ENCODE measurements at places on chromosomes 7 and 10. TPM values are rescaled to one million over a fixed set of nuclear protein-coding genes. Genes with fewer than 3 reads are reported as not detected.

AKR1B1 gene
- total RNA-seq = 96.0 TPM

- no peak overlapping the region for H3K4me3 ChIP-seq
- DNase-seq = no peak
- H3K36me3 ChIP-seq = no peaks in the 10 kb centered on the region
Measured at GRCh38 chr7:94039368-94040035, 35.3 kb upstream of the BET1 start.

DNA sequence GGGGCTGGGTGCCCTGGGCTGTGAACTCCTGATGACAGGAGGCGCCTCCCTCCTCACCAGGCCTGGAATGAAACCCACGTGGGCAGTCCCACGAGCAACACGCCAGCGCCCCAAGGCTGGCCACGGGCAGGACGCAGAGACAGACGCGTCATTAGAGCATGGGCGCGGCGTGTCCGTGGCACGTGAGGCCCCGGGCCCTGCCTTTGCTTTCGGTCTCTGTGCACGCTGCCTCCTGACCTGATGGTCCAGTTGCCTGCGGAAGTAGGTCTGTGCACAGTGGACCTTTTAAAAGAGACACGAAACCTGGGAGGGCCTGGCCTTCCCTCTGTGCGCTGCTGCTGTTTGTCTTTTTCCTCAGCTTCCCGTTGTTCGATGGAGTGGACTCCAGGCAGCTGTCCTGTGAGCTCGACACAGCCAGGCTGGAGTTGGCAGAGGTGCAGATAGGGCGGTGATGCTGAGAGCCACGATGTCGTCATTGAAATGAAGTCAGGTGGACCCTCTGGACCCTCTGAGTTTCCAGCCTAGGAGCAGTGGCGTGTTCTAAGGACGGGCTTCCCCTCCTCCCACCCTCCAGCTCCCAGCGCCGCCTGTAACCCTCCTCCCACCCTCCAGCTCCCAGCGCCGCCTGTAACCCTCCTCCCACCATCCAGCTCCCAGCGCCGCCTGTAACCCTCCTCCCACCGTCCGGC is 40.1 kb upstream of the CFAP46 start:
- H3K27ac ChIP-seq = no peak overlapping the region
- peaks cover 38% of the 10 kb centered on the region for H3K27me3 ChIP-seq
- H3K36me3 ChIP-seq = no peaks in the 10 kb centered on the region

SEC23IP gene
- total RNA-seq = 75.6 TPM

- no peaks in the 10 kb centered on the region for H3K36me3 ChIP-seq
- H3K27ac ChIP-seq = no peak overlapping the region
- no peak for DNase-seq
- peaks cover 17% of the 10 kb centered on the region for H3K27me3 ChIP-seq
- H3K4me1 ChIP-seq = peaks cover 4% of the 10 kb centered on the region
Measured at GRCh38 chr7:151844071-151844824, 32.7 kb downstream of the PRKAG2 start.

DNA sequence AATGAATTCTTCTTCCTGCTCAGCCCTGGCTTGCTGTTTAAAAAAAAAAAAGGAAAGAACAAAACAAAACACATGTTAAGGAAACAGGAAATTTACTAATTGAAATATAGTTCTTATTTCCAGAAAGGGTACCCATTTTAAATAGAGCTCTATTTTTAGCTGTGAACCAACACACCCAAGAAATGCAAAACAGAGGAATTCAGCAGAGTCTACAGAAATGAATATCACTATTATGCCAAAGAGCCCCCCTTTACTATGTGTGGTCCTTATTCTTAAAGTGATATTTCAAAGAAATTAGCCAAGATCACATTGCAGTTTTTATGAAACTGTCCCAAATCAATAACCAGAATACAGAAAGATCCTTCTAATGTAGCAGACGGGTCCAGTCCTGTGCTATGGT is 53.7 kb downstream of the CCDC6 start:
- H3K27ac ChIP-seq = no peak overlapping the region
- H3K4me1 ChIP-seq = peaks cover 12% of the 10 kb centered on the region
- no peak for DNase-seq
- peaks cover 7% of the 10 kb centered on the region for H3K36me3 ChIP-seq

CCDC172 gene
- not detected for total RNA-seq

DNA sequence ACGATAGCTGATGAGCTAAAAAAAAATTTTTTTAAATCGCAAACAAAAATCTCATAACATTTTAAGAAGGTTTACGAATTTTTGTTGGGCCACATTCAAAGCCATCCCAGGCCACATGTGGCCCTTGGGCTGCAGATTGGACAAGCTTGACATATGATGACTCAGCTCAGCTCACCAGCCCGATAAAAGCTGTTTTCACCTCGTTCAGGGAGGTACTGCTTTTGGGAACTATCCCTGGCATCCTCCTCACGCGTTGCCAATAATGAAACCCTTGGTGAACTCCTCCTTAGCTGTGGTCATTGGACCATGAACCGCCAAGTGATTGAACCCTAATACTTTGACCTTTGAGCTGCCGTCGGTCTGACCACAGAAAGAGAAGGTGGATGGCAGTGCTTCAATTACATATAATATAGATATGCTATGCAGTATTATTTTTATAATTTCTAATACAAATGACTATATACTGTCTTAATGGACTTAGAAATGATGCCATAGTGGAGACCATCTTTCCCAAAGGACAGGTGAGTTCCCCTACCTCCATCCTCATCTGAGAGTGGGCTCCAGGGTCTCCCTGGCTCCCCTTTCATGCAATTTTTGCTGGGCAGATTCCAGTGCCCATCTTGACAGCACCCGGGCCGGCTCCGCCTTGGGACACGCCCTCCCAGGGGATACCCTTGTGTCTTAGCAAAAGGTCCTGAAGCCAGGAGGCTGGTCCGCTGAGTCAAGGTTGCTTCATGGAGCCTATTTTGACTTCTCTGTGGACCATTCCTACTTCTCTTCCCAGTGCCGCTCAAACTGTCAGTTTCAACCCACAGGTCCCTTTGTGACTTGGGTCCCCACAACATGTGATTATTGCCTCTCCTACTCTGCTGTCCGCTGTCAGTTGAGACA is 707.2 kb downstream of the PARD3 start:
- DNase-seq = no peak
- peaks cover 6% of the 10 kb centered on the region for H3K4me1 ChIP-seq
- H3K27ac ChIP-seq = no peak overlapping the region
- no peak overlapping the region for H3K4me3 ChIP-seq
- H3K27me3 ChIP-seq = peaks cover 8% of the 10 kb centered on the region

GRCh38 chr10:5385224-5385623 is 19.4 kb downstream of the TUBAL3 start:
- H3K4me3 ChIP-seq = no peak overlapping the region
- no peak overlapping the region for H3K27ac ChIP-seq
- DNase-seq = no peak
- no peaks in the 10 kb centered on the region for H3K4me1 ChIP-seq
- no peaks in the 10 kb centered on the region for H3K27me3 ChIP-seq

Data from progenitor cell of endocrine pancreas (in vitro differentiated cells).